Thyroid gland (tissue), 4 donors: ENCODE measurements at places on chromosomes 6 and 20.

DNA sequence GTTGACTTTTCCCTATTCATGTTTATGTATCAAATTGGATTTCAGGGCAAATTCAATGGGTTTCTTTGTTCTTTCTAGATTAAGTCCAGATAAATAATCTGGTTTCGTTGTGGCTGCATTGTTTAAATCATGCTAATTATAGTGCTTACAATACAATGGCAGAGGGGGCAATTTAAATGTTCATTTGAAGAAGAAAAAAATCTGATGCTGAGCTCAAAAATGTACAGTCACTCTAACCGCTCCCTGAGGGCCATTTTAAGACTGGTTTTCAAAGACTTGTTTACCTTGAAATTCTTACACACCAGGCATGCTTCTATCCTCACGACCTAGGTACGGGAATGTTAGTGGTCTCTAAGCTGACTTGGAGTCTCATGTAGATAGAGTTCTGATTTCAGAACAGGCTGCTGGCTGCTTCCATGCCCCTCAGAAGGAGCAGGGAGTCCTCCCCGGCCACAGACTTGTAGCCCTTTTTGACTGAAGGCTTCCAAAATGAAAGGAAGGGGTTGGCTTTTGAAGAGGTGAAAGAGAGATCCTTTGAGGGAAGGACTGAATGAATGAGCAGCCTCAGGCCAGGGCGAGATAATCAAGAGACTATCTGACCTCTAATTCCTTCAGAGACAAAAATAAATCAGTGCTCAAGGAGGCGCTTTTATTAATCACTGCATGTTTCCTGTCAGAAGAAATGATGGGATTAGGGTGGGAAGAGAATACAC, 86.1 kb upstream of the ZNF217 start:
- DNase-seq = no peak

DNA sequence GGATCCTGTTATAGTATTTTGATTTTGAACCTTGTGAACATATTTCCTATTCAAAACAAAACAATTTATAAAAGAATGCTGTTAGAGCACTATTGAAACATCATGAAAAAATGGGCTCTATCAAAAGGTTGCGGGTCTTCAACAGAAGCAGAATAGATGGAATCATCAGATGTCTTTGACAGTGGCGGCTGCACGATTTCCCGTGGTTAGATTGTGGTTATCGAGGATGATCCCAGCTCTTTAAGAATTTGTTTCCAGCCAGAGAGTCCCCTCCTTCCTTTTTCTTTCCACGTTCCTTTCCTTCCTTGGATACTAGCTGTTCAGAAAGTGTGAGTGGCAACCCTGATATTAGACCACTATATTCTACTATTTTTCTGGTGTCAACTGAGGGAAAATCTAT, 163.4 kb downstream of the FARS2 start:
- no peak for DNase-seq

DNA sequence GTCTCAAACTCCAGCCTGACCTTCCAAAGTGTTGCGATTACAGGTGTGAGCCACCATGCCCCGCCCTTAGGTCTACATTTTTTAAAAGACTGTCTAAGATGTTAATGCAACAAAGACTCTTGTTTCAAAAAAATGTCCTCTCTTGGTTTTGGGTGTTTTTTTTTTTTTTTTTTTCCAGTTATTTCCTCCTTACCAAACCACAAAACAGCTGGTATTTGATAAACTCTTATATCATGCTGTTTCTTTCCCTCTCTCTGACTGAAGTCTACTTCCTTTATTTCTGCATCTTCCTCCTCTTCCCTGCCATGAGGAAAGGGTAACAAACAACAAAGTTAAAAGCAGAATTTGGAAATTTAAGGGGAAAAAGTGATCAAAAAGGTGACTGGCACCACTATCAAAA, 21.2 kb downstream of the STK38 start:
- DNase-seq = no peak

GRCh38 chr20:12012241-12013222, 94.8 kb downstream of the BTBD3 start:
- no peak for DNase-seq

DNA sequence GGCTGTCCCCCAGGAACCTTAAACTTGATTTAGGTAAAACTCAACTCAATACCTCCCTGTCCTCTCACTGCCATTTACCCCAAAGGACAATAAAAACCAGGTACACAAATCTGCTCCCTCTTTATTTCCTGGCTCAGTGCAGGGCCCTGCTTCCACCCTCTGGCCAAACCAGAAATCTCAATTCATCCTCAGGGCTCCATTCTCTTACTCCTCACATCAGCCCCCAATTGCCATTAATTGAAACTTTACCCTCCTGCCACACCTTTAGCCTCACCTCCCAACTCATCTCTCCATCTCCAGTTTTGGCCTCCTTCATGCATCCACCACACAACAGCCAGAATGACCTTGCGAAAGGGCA, 10.5 kb downstream of the ZBTB2 start:
- DNase-seq = no peak

GRCh38 chr6:134111726-134112125, 59.3 kb upstream of the SLC2A12 start:
- DNase-seq = no peak

GRCh38 chr6:106630366-106630765, 988 bp downstream of the QRSL1 start:
- DNase-seq = no peak

DNA sequence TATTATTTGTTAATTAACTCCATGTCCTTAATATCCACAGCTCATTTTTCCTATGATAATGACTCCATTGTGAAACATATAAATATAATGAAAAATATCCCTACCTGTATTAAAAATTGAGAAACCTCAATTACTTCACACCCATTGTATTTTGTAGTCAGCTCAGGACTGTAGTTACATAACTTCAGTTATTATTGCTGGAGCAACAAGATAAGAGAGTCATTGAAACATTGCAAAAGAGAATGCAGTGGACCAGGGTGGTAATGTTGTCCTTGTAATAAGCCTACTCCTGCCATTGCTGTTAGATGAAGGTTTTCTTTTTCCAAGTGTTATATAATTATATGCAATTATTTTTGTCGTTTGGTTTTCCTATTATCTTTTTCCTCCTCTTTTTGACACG, 184.4 kb downstream of the PRL start:
- DNase-seq = no peak

- DNase-seq = no peak
Measured at GRCh38 chr6:155542036-155542435, 86.4 kb upstream of the NOX3 start.

DNA sequence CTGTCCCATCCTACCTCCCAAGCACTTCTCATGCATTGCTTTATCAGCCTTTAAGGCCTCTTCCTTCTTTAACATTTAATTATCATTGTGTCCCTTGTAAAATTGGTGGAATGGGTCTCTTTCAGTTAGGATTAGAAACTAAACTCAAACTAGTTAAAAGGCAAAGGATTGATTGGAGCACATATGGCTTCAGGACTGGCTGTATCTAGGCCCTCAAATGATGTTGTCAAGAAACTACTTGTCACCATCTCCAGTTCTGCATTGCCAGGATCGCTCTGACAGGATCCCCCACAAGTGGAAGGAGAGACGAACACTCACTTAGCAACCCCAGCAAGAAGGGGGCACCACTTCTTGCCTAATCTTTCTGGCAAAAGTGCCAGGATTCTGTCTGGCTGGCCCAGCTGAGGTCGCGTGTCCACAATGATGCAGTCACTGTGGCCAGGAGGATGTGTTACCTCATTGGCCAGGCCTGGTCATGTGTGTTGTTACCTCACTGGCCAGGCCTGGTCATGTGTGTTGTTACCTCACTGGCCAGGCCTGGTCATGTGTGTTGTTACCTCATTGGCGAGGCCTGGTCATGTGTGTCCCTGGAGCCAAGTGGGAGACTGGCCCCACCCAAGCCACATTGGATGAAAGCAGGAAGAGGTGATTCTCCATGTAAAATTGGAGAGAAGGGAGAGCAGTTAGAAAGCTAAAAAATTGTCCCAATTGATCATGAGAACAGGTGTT, 5.0 kb downstream of the BANF2 start:
- peak; percentile 49 for DNase-seq

GRCh38 chr6:112235956-112236355, 18.4 kb downstream of the LAMA4 start:
- no peak for DNase-seq

DNA sequence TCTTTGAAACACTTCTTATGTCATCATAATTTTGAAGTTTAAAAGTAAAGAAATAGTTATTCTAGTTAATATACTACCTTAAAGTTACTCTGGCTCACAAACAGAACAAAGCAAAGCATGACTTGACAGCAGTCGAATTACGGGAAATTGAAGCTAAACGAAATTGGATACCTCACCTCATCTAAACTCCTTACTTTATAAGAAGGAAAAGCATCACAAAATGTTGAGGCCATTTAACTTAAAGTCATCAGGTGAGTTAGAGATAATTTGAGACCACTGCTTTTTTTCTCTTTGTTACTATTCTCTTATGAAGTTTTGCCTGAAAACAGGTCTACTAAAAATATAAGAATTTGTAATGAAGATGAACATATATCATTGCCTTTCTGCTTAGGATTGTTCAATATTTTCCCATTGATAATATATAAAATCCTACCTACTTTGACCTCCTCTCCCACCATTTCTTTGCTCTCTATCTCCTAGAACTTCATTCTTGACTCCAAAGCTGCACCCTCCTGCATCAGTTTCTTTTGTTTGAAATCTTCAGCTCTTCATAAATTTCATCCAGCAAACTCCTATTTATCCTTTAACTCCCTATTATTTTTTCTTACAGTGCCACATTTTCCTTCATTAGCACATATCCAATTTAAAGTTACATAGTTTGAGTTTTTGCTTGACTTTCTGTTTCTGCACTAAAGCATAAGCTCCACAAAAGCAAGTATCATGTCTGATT, 510.7 kb upstream of the ZNF337 start:
- no peak for DNase-seq
